ENCODE measurements at places on chromosomes 6 and 20.

DNA sequence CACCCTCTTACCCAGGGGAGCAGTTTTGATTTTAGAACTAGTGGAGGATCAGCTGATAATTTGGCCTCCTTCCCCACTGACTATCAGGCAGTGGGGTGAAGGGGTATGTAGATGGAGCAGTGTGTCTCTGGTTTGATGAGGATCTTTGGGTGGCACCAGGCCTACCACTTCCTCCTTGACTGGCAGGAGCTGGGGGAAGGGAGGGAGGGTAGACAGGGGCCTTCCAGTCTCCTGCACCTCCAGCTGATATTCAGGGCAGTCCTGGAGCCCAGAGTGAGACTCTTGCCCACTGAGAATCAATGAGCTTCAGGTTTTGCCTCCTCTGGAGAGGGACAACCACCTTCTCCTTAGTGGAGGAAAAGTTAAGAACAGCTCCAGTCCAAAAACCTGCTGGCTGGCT, 3.2 kb downstream of the DEF6 start:
- DNase-seq, result no peak

DNA sequence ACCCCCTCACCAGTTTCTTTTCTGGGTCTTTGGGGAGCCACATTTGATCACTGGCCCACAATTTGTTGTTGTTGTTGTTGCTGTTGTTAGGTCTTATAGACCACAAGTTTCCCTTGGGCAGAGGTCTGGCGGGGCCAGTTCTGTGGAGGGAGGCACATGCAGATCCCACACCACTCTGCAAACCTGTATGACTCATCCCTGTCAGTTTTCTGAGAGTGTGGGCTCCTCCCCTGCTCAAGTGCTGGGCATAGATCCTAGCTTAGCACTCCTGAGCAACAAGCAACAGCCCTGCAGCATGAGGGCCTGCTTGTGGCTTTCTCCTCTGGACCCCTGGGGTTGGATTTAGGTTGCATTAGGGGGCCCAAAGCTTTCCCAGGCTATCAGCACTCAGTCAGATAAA, 411.1 kb upstream of the HTR1E start:
- no peak for DNase-seq

DNA sequence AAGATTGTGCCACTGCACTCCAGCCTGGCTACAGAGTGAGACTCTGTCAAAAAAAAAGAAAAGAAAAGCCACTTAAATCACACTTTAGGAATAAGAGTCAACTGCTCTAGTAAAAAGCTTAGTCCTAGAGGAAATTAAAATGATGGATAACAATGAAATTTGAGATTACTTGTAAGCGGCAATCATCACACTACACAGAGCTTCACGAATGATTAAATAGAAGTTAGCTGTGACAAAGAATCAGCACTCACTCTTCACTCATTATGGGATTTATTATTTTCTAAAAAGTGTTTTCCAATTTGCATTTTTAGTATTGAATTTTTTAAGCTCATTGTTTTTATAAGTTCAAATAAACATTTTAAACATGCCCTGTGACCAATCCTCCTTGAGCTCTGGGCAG, 718.0 kb downstream of the UTRN start:
- no peak for DNase-seq

DNA sequence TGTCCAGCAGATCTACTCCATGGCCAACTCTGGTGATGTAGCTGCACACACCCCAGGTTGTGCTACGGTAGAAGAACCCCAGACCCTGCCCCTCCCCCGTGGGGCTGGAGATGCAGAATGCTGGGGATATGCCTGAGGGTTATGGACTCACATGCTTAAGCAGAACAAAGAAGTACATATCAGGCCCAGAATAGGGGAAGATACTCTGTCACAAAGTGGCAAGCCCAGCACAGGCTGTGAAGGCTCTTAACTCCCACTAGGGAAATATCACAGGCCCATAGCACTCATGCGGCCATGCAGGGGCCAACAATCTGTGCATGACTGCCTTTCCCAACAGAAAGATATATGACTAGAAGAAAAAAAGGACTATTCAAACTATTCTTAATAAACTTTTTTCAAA, 234.9 kb downstream of the KCNQ5 start:
- DNase-seq, result no peak

DNA sequence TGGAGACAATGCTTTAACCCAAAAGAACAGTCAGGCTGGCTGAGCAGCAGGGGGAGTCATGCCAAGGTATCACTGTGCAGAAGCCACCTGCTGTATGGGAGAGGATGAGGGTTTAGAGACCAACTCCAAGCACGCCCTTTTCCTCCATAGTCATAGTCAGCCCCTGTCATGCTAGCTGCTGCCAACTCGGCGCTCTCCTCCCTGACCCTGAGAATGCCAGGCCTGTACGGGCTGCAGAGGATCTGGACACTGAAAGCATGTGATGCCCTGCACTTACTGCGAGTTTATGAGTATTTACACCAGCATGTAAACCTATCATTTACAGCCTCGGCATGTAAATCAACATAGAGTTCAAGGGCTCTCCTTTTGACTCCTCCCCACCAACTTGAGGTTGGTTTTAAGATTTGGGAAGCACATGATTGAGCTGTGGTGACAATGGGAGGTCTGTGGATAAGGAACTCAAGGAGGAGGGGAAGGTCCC, 11.7 kb upstream of the SCUBE3 start:
- DNase-seq, result no peak

DNA sequence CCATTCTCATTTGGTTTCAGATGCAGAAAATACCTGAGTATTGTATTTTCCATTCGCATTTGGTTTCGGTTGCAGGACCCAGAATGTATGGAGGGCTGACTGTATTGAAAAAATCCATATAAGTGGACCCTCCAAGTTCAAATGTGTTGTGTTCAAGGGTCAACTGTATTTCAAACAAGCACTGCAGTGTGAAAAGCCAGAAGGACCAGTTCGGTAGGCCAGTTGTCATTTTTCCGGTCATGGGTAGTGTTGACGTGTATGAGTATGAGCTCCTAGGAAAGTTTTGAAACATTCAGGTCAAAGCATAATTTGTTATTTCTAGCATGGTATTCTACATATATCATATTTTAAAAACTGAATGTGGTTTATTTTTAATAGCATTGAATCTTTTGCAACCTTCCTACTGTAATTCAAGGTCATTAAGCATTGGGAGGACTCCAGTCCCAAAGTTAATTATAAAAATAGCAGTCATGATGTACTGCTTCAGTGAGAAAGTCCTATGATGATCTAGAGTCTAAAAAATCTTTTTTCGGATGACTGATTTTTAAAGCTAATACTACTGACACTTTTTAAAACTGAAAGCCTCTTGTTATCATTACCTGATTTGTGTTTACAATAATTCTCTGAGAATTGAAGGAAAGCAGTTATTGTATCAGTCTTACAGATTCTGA, 18.9 kb downstream of the NHSL1 start:
- no peak for DNase-seq

- no peak for DNase-seq
Observed at GRCh38 chr6:116136933-116137340, 11.0 kb upstream of the COL10A1 start.

- no peak for DNase-seq
Observed at GRCh38 chr6:108106261-108106660, 31.7 kb upstream of the OSTM1 start.

DNA sequence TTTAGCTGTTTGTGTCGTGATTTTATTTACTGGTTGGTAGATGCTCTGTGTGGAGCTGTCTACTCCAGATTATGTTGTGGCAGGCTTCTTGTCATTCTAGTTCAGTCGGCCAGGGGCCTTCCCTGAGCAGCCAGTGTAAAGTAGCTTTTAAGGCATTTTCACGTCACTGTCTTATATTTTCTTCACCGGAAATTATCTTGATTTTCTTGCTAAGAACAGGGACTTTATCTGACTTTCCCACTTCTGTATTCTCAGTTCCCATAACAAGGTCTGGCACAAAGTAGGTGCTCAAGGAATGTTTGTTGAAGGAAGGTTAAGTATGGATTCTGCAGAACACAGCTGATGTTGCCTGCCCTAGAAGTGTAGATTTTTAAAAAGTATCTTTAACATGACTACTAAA, 868 bp downstream of the LTV1 start:
- no peak for DNase-seq
